NCI-H187 treated with DMSO at 0.1 percent for 48 hours (cell line): ENCODE measurements at places on chromosomes 13 and 19.

GRCh38 chr13:110517505-110518225, 43.9 kb downstream of the RAB20 start:
- DNase-seq, result no peak

GRCh38 chr19:7925171-7925851, 624 bp downstream of the CTXN1 start:
- DNase-seq, result no peak

GRCh38 chr13:100860866-100861265, 186.3 kb upstream of the TMTC4 start:
- no peak for DNase-seq

DNA sequence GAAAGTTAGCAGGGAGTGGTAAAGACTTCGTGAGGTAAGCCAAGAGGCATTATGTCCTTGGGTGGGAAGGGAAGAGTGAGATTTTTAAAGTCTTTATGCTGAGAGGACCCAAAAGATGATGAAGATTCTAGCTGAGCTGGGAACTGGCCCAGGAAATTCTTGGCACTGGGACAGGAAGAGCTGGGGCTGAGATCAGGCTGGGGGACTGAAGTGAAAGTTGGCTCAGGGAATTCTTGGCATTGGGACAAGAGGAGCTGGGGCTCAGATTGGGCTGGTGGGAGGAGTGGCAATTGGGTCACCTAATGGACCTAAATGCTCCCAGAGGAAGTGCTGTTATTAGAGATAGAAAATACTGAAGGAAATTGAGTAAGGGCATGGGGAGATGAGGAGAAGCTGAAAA, 8.8 kb downstream of the SCEL start:
- DNase-seq, result no peak

DNA sequence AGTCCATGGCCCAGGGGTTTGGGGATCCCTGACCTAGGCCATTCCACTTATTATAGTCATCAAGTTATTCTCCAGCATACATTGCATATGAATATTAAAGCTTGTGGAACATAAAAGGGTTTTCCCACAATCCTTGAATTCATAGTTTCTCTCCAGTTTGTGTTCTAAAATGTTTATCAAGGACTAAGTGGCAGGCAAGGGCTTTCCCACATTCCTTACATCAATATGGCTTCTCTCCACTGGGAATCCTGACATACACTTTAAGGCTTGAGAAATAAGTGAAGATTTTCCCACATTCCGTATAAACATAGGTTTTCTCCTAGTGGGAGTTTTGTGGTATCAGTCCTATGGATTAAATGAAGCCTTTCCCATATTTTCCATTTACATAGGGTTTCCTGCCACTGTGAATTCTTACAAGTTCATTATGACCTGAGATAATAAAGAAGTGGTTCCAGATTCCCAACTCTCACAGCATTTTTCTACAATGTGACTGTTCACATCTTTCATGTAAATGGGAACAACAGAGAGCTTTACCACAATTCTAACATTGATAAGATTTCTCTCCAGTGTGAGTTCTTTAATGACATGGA, 14.5 kb downstream of the ZNF426 start:
- no peak for DNase-seq

DNA sequence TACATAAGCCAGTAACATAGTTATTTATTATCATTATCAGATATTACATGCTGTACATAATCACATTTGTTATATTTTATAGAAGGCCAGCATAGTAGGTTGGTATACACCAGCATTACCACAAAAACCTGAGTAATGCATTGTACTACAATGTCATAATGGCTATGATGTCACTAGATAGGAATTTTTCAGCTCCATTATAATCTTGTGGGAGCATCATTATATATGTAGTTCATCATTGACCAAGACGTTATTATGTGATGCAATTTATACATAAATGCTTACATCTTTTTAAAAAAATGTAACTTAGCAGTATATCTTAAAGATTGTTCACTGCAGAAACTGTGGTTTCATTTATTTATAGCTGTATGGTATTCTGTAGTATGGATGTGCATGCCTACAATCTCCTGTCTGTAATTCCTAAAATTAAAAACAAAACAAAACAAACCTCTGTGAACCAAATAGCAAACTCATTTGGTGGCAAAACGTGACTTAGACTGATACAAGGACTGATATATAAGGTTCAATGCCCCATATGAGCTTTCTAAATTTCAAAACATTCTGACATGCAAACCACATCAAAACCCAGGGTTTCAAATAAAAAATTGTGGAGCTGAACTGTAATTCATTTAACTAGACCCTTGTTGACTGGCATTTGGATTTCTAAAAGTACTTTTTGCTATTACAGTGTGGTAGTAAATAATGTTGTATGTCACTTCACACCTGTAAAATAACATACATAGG, 250.9 kb downstream of the DLEU7 start:
- DNase-seq, result no peak
